ENCODE measurements at places on chromosomes 13 and 19.

DNA sequence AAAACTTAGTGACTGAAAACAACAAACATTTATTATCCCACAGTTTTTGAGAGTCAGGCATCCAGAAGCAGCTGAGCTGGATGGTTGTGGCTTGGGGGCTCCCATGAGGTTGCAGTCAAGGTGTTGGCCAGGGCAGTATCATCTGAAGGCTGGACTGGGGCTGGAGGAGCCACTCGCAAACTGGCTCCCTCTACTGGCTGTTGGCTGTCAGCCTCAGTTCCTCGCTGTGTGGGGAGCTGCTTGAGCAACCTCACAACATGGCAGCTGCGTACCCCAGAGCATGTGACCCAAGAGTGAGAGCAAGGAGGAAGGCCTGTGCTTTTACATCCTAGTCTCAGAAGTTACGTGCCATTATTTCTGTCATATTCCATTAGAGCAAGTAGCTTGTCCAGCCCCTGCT, 9.7 kb downstream of the YJU2 start:
- DNase-seq, result no peak

GRCh38 chr13:48304143-48304876, 759 bp downstream of the RB1 start:
- peak; percentile 71 for DNase-seq

- no peak for DNase-seq
Observed at GRCh38 chr13:48532256-48532505, 699 bp downstream of the RCBTB2 start.

DNA sequence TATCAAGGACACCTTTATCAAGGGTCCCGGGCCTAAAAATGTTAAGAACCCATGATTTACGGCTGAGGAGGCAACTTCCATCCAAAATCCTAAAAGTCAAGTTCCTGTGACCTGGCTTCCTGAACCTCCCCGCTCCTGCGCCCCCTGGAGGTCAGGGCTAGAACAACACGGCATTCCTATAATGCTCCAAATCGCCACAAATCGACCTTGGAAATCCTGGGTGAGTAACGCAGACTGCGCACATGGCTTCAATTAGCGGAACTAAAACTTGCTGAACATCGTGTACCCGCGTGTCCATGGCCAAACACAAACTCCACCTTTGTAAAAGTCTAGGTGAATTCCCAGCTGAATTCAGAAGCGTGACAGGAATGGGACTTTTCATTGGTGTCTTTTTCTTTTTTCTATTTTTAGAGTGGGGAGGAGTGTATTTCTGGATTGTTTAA, 4.3 kb upstream of the C5AR1 start:
- DNase-seq, result peak; percentile 64

GRCh38 chr13:32391101-32391619, 36.8 kb downstream of the N4BP2L1 start:
- DNase-seq, result no peak

DNA sequence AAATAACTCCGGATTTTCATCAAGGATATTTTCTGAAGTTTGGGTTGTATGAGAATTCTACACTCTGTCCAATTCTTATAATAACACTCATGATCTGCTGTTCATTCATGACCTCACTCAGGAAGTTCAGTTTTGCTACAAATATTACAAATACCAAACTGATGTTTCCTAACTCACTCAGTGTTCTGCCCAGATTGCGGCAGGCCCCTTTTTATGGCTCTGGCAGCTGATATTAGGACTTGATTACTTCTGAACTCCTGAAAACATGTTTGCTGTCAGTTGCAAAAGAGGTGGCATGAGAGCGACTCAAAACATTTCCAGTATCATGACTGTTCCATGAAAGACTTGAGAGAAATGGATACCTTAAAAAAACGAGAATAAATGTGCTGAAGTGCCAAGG, 188.0 kb downstream of the RGCC start:
- DNase-seq, result no peak

DNA sequence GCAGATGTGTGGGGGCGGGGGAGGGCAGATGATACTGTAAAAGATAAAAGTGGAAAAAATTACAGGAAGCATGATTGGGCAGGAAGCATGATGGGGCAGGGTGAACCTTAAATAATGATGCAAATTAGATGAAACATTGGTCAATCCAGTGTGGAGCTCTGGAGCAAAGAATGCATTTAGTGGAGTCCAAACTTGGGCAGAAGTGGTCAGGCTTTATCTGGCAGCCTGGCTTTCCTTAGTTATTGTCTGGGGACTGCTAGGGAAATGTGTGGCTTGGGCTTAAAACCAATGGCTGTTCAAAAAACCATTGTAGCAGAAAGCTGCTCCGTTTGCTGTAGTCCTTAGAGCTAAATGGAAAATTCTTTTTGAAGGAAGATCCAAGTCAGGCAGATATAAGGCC, 1077.3 kb upstream of the MIR17HG start:
- no peak for DNase-seq

GRCh38 chr19:4537953-4538600, 1.8 kb downstream of the LRG1 start:
- DNase-seq, result no peak

DNA sequence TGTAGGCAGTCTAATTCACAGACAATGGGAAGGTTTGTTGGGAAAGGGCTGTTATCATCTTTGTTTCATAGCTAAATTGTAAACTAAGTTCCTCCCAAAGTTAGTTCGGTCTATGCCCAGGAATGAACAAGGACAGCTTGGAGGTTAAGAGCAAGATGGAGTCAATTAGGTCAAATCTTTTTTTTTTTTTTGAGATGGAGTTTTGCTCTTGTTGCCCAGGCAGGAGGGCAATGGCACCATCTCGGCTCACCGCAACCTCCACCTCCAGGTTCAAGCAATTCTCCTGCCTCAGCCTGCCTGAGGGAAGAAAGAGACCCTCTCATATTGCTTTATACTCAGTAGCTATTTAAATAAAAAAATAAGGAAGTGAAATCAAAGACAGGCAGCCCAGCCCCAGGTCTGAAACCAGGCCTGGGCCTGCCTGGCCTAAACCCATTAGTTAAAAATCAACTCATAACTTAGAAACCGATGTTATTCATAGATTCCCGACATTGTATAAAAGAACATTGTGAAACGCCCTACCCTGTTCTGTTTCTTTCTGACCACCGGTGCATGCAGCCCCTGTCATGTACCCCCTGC, 297.4 kb upstream of the SGCG start:
- no peak for DNase-seq

DNA sequence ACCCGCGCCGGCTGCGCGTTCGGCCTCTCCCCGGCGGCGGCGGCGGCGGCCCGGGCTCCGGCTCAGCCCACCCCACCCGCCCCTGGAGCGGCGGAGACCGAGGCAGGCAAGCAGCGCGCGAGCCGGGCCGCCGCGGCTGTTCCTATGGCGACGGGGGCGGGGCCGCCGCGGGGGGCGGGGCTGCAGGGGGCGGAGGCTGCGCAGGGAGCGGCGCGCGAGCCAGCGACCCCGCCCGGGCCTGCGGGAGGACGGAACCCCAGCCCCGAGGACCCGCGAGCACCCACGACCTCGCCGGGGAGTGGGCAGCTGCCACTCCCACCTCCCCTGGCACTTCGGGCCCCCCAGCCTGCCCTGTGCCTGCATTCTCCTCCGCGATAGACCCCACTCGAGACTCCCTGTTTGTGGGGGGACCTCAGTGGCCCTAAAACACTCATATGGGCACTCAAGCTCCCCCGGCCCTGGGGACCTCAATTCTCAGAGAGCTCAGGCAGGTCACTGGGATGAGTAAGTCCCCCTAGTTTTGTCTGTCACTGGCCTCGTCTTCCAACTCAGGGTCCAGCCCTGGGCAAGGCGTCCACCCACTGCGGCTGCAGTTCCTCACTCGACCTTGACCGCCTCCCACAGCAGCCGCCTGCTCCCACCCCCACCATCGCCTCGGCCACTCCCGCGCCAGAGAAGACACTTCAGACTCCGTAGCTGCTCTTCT, at the start of gene CTXN1:
Gene CTXN1 (minus strand): TSS at position 115 of the 706 bp plus-strand sequence. CDS start 597 bp downstream, outside the sequence.
- peak; percentile 74 for DNase-seq
